ENCODE measurements at places on chromosomes 1 and 21.

- DNase-seq: no peak
These were observed 163.4 kb upstream of the CACNA1E start for GRCh38 chr1:181319907-181320306.

GRCh38 chr1:56202796-56203492 lies 376.4 kb downstream of the PLPP3 start:
- no peak for DNase-seq

DNA sequence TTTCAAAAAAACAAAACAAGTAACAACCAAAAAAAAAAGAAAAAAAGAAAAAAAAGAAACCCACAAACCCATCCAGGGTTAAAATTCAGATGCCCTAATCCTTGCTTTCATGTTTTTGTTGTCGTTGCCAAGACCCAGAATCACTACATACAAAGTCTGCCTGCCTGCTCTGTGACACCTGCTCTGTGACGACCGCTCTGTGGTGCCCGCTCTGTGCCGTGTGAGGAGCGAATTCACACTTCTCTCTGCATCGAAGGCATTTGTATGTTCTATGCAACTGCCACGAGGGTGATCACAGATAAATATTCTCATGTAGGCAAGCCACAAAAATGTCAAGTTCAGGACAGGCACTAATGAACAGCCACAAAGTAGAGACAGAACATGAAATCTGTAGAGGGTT lies 178.6 kb downstream of the SLC45A1 start:
- DNase-seq: no peak

GRCh38 chr1:41160498-41161110 lies 81.5 kb downstream of the SCMH1 start:
- DNase-seq: no peak

GRCh38 chr1:15236321-15236721 lies 10.7 kb upstream of the FHAD1 start:
- DNase-seq: no peak

- no peak for DNase-seq
These were observed 85.5 kb downstream of the CLIC4 start for GRCh38 chr1:24830680-24831272.

DNA sequence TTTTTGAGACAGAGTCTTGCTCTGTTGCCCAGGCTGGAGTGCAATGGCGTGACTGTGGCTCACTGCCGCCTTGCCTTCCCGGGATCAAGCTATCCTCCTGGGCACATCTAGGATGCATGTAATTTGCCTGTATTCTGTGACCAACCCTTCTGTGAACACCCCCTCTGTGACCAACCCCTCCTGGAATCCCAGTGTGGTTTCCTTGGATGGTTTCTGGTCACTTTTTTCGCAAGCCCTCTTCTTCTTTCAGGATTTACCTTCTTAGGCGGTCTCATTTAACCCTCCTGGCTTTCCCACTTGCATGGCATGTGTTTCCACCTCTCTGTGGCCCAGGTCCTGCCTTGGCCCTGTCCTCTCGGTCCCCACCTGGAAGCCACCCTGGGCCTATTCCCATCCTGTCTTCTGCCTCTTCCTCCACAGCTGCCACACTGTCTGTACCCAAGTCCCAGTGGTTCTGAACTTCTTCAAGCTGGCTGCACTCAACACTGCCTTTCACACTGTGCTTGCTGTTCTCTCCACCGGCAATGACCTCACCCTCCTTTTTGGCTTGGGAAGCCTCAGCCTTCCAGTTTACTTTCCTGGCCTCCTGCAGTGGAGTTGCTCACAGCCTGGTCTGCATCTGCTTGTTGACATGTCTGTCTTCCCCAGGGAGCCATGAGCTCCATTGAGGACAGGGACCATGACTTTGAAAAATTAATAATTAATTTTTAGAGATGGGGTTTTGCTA lies 57.0 kb downstream of the DISC1 start:
- DNase-seq: no peak

DNA sequence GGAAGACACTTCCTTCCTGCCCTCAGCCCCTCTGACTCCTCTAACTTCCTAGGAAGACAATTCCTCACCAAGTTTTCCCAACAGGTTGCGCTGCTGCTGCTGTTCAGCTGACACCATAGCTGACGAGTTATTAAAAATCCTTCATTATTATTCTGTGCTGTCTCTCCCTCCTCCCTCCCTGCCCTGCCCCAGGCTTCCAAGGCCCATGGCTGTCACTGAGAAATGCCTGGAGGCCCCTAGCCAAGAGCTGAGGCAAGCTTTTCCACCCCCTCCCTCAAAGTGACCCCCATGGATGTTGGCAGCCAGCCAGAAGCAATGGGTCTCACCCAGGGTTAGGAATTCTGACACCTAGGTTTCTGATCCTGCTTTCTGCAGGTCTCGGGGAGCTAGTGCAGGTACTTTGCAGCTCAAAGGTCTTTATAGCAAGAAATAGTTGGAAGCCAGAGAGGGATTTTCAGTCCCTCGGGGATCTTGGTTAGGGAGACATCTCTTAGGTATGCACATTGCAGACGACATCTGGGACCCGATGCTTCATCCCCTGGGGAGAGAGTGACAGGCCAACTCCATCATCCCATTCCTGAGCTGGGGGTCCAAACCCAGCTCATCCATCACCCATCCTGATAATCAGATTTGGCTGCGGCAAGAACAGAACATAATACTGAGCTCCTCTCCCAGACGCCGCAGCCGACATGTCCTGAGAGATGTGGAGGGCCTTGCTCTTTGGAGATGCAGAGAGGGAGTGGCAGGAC lies 65.0 kb downstream of the KIRREL1 start:
- no peak for DNase-seq

DNA sequence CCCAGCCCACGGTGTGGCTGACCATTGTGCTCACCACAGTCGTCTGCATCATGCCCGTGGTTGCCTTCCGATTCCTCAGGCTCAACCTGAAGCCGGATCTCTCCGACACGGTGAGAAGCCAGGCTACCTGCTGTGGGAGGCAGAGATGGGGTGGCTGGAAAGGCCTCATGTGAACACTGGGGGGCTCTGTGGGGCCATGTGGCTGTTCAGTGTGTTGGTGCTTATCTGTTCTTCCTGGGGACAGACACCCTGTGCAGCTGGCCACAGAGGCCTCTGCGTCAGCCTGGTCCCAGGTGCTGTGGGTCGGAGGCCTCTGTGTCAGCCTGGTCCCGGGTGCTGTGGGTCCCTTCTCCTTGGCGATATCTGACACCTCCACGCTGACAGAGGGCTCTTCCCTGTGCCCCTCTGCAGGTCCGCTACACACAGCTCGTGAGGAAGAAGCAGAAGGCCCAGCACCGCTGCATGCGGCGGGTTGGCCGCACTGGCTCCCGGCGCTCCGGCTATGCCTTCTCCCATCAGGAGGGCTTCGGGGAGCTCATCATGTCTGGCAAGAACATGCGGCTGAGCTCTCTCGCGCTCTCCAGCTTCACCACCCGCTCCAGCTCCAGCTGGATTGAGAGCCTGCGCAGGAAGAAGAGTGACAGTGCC lies 23.2 kb downstream of the ATP8B2 start:
- no peak for DNase-seq

Data from iPS DF 19.7 (cell line).